Stimulated activated CD4-positive, alpha-beta T cell treated with anti-CD3 and anti-CD28 coated beads, Interleukin-2, amount 100 ng/mL, for 24 hours (primary cell): ENCODE measurements at places on chromosomes 4 and X.

DNA sequence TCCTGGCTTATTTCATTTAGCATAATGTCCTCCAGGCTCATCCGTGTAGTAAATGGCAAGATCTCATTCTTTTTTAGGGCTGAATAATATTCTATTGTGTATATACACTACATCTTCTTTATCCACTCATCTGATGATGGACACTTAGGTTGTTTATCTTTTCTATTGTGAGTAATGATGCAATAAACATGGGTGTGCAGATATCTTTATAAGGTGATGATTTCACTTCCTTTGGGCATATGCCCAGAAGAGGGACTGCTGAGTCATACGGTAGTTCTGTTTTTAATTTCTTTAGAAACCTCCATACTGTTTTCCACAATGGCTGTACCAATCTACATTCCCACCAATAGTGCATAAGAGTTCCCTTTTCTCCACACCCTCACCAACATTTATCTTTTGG, 317.6 kb upstream of the CNKSR2 start:
- no peak for DNase-seq

- DNase-seq = no peak
Observed at GRCh38 chr4:108702960-108703359, 52.6 kb downstream of the OSTC start.

DNA sequence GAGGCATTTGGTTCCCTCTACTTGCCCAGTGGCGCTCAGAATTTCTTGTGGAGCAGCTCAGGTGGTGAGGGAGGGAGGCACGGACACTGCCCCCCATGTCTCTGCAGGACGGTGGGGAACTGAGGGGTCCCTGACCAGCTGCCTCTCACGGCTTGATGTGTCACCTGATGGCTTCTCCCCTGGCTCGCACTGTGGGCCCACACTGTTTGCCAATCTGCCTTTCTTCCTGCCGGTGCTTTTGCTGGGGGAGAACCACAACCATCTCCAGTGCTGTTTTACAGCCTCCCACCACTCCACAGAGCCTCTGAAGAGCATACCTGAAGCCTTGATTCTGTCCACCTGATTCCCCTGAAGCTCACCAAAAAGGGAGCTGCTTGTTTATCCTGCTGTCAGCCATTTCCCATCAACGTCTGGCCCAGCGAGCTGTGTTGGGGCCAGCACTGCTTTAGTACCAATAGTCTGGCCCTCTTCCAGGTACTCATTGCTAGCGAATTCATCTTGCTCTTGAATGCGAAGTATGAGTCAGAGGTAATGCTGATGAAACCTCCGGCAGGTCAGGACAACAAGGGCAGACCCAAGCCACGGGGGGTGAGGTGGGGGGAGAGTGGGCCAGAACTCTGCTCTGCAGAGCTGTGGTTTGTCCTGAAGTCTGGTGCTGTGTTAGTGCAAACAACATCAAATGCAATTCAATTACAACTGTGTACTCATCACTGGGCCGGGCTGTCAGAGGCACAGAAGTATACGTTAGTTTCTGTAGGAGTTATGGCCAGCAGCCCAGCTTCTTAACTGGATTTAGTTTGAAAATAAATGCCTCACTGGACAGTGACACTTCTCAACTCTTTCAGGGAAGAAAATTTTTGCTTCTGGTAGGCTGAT, 208.3 kb upstream of the JADE1 start:
- DNase-seq = no peak

GRCh38 chr4:152488246-152488645, 47.6 kb downstream of the FBXW7 start:
- DNase-seq = no peak
